ENCODE measurements at places on chromosomes 2 and 18.

DNA sequence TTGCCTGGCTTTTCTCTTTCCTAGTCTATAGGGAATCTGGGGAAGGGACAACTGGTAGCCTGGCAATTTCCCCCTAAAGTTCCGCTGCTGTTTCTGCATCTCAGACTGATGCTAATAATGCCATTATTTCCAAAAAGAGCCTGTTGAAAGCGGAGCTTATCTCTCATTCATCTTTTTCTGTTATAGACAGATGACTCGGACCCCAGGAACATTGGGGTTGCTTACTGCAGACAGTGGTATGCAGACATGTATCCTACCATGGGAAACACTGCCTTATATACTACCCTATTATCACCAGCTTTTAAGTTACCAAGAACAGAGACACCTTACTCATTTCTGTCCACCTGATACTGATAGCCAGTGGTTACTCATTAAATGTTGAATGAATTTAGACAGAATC lies 15.3 kb downstream of the ETAA1 start:
- no peak for DNase-seq

DNA sequence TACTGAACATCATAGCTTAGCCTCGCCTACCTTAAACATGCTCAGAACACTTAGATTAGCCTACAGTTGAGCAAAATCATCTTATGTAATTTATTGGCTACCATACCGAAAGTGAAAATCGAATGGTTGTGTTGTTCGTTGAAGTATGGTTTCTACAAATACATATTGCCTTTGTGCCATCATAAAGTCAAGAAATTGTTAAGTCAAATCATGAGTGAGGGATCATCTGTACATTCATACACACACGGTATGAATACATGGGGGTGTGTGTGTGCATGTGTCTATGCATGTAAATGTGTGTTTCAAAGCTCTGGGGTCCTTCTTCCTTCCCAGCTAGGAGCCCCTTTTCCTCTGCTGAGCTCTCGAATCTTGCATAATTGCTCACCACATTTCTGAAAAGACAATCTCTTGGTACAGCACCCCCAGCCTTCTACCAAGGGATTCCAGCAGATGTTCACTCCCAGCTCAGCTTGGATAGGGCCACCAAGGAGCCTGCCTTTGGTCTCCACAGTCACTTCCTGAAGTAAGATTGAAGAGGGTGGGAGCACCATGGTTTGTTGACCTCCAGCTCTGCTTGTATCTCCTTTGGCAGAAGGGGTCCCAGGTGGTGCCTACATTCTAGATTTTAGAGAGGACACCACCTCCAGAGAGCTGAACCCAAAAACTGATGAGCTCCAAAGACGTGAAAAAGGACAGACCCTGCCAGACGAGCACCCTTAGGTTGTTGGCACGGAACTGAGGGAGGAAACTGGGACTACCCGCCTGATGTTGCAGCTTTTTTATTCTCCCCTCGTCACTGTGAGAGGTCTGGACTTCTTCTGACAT lies 33.2 kb upstream of the CYP1B1 start:
- no peak for DNase-seq

DNA sequence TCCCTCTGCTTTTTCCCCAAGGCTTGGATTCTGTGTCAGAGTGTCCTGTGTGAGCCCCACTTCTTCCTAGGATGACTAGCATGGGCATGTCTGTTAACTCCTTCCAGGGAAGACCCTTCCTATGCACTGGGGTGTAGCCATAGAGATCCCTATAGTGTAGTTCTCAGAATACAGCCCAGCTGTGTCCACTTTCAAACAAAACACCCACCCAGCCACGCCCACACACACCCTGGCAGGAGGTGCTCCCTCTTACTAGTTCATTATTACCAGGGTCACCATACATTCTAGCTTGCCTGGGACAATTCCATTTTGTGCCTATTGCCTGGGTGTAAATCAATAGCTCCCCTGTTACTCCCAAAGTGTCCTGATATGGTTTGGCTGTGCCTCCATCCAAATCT lies 195.6 kb downstream of the MYCN start:
- no peak for DNase-seq

DNA sequence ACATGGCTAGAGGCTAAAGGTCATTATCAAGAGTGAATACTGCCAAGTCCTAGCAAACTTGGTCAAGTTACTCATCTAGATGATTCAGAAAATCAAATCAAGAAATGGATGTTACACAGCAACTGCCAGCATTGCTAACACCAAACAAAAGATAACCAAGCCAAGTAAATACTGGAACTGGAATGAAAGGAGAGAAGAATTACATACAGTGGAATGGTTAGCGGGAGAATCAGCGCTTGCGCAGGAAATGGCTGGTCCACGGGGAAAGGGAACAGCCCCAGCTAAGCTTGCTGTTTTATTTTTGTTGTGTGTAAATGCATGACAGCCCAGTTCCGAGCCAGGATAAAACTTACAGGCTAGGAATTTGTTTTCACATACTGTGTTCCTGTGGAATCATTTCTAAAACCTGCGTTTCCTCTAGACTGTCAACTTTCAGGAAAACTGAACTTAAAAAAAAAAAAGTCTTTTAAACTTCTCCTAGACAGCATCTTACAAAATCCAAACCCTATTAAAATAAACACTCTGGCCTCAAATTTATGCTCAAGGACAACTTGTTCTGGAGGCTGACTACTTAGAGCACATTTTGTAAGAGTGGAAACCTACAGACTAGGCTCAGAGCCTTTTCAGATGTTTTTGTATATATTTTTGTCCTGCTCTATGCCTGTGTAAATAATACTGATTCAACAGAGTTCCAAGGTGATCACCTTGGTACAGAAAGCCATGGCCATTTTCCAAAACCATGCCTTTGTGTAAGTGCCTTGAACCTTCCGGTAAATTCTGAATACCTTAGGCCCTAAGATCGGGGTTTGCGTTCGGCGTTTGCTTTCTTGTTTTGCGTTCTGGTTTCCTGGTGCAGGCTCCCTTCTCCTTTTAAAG lies 30.7 kb upstream of the TXNDC2 start:
- peak; percentile 44 for DNase-seq

DNA sequence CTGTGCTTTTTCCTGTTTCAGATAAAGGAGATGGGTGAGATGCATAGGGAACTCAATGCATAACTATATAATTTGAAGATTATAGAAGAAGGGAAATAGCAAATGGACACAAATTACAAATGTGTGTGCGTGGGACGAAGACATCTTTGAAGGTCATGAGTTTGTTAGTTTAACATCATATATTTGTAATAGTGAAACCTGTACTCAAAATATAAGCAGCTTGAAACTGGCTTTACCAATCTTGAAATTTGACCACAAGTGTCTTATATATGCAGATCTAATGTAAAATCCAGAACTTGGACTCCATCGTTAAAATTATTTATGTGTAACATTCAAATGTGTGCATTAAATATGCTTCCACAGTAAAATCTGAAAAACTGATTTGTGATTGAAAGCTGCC lies 16.4 kb upstream of the MSH2 start:
- no peak for DNase-seq

GRCh38 chr2:15273452-15273851 lies 287.7 kb downstream of the NBAS start:
- DNase-seq, result no peak

GRCh38 chr2:240687741-240688552 lies 3.7 kb upstream of the AQP12A start:
- peak; percentile 46 for DNase-seq

DNA sequence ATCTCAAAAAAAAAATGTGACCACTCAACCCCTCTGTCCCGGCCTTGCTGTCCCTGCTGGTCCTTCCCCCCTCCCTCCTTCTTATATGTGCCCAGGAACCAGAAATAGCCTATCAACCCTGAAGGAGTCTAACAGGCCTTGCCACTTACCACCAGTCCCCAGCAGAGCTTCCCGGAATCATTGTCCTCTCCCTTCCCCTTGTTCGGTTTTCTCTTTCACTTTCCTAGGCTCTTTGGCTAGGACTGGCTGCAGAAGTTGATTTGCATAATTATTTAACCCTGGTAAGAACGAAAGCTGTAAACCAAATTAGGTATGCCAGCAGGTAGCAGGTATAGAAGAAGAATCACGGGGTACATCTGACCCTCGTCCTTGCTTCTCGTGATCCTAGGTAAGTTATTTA lies 72.6 kb upstream of the ZNF532 start:
- no peak for DNase-seq

DNA sequence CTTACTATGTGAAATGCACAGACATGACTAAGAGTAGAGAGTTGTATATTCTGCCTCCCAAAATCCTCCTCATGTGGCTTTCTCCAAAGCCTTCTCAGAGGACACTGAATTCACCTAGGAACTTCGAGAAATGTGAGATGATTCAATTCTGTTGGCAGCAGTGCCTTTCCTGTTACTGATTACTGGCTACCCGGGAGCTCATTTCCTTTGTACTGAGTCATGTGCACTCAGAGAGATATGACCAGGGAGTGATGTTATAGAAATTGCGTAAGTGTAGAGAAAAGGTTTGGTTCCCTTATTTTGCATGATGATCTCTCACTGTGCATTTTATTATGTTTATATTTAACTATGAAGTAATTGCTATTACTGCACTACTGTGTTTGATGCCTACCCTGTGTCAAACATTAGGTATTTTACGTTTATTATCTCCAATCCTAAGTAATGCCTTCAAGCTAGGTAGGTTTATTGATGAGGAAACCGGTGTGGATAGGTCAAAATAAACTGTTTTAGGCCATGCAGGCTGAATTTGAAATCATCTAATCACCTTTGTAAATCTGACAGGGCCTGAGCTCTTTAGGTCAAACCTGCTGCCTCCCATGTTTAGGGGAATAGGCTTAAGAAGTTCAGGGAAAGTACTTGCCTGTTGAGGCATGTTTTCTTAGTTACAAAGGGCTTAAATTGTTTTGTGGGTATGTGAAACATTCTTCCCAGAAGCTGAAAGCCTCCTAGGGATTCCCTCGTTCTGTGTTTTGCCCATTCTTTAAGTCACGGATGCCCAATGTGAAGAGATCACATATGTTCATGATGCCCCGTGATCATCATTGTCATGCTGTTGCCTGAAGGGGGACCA lies 86.8 kb downstream of the FMNL2 start:
- DNase-seq, result peak; percentile 77

DNA sequence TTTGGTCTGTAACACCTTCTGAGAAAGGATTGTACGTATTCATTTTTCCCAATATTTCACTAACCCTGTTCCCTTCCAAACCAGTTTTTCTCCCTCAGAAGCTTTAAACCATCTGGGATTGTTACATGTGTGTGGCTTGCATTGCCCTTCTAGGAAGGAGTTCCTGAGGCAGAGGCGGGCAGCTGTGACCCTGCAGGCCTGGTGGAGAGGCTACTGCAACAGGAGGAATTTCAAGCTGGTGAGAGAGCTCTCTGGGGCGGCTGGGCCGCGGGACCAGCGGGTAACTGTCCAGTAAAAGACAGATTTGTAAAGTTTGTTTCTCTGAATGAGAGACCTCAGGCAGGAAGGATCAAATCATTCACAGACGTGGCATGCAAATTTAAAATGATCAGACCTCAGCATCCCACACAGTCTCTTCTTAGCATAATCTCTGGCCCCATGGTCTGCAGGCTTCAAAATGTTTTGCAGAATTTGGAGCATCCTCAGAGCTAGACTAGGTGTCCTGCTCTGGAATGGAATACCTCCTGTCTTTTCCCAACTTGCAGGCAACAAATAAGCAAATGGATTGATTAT lies 40.2 kb upstream of the GPR17 start:
- peak; percentile 75 for DNase-seq

GRCh38 chr18:46322941-46323340 lies 218.8 kb downstream of the HAUS1 start:
- DNase-seq, result no peak

GRCh38 chr2:10282611-10283105 lies 20.0 kb upstream of the HPCAL1 start:
- DNase-seq, result peak; percentile 81

GRCh38 chr18:3593381-3593903 lies 143.5 kb downstream of the TGIF1 start:
- DNase-seq, result peak; percentile 88

DNA sequence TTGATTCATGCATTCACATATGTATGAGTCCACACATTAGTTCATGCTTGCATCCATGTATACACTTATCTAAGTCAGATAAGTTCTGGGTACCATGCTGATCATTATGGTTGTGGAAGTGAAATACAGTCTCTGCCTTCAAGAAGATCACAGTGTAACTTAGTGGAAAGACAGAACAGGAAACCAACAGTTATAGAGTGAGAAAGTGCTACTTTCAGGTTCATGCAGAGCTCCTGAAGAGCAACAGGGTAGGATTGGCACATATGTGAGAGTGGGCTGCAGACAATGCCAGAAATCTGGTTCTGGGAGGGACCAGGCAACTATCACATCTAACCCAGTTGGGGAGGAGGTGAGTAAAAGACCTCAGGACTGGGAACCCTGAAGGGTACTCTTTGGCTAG lies 35.4 kb upstream of the PGAP1 start:
- peak; percentile 10 for DNase-seq

All from osteoblast (primary cell).